ENCODE measurements at places on chromosomes 5 and 9.

GRCh38 chr9:97479496-97480159 lies 21.8 kb upstream of the TMOD1 start:
- peak; percentile 34 for DNase-seq

DNA sequence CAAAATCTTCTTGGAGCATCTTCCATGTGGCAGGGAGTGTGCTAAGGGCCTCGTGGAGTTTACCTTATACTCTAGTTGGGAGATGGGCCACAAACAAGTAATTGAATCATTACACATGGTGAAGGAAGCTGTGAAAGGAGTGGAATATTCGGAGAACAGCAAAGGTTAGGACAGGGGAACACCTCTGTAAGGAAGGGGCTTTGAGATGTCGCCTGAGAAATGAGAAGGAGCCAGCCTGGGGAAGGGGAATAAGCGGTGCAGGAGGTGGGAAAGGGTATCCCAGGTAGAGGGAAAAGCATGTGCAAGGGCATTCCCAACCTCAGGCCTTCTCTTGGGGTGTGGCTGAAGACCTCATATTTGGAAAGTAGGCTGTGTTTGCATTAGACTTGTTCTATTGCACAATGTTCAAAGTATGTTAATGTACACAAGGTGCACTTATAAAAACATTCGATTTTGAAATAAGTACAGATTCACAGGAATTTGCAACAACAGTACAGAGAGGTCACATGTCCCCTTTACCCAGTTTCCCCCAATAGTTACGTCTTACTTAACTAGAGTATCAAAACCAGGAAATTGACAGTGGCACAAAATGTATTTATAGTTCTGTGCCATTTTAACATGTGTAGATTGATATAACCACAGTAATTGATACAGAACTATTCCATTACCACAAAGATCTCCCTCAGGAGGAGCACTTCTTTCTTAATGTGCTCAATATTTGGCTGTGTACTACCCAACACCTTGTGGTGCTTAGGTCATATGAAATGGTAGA lies 2.4 kb upstream of the STOM start:
- no peak for DNase-seq

DNA sequence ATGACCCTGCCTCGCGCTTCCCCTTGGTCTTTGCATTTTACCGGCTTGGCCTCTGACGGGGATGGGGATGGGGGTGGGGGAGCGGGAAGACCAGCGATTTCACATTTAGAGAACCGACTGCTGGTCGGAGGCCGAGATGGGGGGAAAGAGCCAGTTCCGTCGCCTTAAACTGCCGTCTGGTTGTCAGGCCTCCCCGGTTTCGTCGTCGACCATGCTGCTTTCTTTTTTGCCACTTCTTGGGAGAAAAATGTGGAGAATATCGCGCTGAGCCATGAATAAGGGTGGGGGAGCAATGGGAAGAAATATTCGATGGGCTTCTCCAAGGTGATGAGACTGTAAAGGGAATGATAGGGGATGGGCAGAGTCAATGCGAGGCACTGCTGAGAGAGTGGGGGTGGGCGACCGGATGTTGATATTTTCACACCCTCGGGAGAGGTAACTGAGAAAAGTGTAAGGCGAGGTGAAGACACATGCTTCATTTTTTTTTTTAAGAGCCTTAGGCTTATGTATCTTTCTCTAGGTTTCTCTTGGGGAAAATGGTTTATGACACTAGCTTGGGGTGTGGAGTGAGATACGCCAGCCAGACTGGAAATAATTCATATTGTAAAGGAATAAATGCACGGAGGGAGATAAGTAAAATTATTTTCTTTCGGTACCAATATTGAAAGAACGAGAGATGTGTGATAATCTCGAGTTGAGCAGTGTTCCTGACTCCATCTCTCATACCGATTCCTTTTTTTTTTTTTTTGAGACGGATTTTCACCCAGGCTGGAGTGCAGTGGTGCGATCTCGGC lies 1.1 kb downstream of the KIF2A start:
- DNase-seq, result peak; percentile 87

DNA sequence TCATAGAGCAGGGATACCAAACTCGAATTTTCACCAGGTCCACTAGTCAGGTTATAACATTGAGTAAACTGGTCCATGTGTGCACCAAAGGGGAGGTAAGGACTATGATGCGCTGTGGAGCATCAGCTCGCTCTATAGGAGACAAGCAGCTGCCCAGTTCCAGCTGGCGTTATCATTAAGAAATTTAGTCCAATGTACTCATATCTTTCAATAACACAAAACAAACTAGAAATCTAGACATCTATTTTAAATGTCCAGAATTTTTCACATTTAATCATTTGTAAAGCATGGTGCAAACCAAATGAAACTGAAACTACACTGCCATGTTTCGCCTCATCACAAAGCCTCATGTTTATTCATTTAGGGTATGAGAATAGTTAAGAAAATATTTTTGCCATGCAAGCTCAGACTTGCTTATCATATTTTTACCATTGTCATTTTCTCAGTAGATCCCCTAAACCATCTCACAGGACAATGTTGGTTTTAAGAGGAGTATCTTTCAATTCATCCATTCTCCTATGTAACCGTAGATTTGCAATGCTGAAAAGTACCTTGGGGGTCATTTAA lies 50.9 kb downstream of the ZNF474 start:
- no peak for DNase-seq

DNA sequence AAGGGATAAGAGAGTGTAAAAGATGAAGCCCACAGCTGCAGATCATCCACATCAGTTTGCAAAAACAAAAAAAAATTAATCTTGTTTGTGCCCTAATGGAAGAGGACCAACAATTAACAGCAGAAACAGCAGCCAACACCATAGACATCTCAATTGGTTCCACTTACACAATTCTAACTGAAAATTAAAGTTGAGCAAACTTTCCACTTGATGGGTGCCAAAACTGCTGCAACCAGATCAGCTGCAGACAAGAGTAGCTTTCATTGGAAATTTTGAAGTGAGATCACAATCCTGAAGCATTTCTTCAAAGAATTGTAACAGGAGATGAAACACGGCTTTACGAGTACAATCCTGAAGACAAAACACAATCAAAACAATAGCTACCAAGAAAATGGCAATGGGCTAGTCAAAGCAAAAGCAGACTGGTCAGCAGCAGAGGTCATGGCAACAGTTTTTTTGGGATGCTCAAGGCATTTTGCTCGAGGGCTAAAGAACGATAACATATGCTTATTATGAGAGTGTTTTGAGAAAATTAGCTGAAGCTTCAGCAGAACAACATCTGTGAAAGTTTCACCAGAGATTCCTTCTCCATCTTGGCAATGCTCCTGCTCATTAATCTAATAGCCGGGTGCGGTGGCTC lies 4.1 kb upstream of the RBM27 start:
- DNase-seq, result no peak

DNA sequence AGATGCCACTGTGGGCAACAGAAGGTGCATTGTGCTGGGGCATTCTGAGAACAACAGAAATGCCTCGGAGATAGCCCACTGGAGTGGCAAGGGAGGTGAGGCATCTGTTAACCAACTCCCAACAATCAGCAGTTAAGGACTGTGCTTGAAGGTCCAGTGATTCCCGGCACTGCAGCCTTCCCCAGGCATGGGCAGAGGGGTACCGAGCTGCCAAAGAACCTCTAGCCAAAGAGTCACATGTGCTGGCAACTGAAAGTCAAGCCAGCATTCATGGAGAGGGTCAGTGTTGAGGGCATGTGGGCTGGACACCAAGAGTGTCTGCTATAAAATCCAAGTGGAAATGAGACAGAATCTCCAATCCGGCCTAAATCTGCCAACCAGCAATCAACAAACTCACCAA lies 149.6 kb downstream of the ASTN2 start:
- no peak for DNase-seq

DNA sequence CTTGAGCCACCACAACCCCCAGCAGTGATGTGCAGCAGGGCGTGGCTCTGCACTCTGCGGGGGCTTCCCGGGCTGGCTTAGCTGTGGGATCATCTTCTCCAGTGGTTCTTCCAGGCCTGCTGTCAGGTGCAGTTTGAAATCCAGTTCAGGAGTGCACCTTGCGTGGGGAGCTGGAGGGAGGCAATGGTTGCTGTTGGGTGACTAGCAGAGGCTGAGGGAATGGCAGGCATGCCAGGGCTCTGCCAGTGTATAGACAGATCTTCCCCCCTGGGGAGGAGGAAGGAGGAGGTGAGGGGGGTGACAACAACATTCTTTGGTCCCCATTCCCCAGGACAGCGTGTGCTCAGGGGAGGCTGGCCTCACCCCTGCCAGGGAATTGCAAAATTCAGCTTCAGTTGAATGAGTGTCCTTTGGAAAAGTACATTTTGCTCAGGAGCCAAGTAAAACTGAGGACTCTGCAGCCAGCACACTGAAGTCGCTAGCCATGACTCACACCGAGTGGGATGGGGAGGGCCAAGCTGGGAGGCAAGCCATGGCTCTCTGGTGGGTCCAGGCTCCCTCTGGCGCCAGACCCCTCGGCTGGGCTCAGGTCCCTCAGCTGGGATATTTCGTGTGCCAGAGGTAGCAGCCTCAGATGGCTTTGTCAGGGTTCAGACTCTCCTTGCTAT lies 35.0 kb downstream of the ERGIC1 start:
- no peak for DNase-seq

GRCh38 chr5:150046031-150046430 lies 40.3 kb downstream of the CSF1R start:
- DNase-seq, result no peak

GRCh38 chr9:38030658-38031057 lies 38.4 kb downstream of the SHB start:
- DNase-seq, result no peak

- no peak for DNase-seq
These were observed 2.7 kb downstream of the PTGDS start for GRCh38 chr9:136979769-136980587.

DNA sequence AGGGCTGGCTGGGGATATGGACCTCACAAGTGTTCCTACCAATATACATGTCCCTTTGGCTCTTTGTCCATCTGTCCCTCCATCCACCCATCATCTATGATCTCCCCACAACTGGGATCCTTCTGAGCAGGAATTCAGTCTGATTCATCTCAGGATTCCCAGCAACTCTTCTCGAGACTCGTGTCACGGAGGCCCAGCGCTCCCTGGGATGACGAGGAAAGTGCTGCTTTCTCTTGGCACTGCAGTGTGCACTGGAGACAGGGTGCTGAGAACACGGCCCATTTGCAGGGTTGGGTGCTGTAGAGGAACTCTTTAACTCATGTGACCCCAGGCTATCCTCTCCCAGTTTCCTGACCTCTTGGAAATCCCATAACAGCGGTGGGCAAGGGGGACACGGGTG lies 72.9 kb downstream of the ANGPTL2 start:
- no peak for DNase-seq
